ENCODE measurements at places on chromosomes 2 and 18. TPM values are rescaled to one million over a fixed set of nuclear protein-coding genes. Genes with fewer than 3 reads are reported as not detected.

Gene PPM1B
- 43.5 TPM for total RNA-seq

Gene EIF2AK3
- 51.6 TPM for total RNA-seq

Gene TEX261
- 84.3 TPM for total RNA-seq

Gene GRP
- total RNA-seq: not detected

Gene CBLN2
- total RNA-seq: 0.12 TPM

Gene LRRC30
- total RNA-seq: not detected

Gene CCL20
- total RNA-seq: 3.9 TPM

Gene KLHL14
- not detected for total RNA-seq

Gene SRD5A2
- 0.02 TPM for total RNA-seq

Gene AQP12B
- total RNA-seq: not detected

Gene CRYGD
- not detected for total RNA-seq

Gene UGT1A9
- 3.9 TPM for total RNA-seq

Gene METTL21A
- 23.9 TPM for total RNA-seq

Gene PLGLB1
- 0.66 TPM for total RNA-seq

Gene SERPINB3
- 0.06 TPM for total RNA-seq

Gene LDLRAD4
- 2.4 TPM for total RNA-seq
